AG04450 (cell line): ENCODE measurements at places on chromosomes 3 and 15.

GRCh38 chr3:45491344-45491743 lies 103.0 kb downstream of the LARS2 start:
- no peak for DNase-seq

DNA sequence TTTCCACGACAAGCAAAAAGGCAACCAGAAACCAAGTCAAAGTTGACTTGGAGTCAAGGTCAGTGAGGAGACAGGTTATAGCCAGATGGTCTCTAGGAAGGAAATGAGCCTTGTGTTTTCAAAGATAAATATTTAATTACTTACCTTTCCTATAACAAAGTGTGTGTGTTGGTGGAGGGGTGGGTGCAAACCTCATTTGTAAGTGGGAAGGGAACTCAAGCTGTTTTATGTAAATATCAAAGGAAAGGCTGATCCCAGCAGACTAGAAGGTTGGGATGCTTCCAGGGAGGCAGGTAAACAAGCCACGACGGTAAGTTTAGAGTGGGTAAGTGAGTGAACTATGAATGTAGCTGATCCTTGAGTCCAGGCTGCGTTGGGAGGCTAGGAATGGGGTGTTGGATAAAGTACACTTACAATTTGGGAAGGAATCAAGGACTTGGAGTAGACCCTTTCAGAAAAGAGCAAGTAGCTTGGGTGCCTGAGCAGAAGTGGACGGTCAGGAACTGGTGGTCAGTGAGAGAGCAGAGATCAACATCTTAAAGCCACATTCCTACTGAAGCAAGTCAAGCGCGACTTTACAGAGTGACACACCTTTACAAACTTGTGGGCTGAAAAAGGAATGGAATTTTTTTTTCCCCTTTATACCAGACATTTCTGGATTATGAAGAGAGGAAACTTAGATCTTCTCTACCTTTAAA lies 82.0 kb upstream of the TBL1XR1 start:
- no peak for DNase-seq

- peak; percentile 61 for DNase-seq
These were observed 24.8 kb downstream of the SHF start for GRCh38 chr15:45162771-45163507.

- no peak for DNase-seq
These were observed 24.4 kb downstream of the SLC2A2 start for GRCh38 chr3:171001957-171002694.

DNA sequence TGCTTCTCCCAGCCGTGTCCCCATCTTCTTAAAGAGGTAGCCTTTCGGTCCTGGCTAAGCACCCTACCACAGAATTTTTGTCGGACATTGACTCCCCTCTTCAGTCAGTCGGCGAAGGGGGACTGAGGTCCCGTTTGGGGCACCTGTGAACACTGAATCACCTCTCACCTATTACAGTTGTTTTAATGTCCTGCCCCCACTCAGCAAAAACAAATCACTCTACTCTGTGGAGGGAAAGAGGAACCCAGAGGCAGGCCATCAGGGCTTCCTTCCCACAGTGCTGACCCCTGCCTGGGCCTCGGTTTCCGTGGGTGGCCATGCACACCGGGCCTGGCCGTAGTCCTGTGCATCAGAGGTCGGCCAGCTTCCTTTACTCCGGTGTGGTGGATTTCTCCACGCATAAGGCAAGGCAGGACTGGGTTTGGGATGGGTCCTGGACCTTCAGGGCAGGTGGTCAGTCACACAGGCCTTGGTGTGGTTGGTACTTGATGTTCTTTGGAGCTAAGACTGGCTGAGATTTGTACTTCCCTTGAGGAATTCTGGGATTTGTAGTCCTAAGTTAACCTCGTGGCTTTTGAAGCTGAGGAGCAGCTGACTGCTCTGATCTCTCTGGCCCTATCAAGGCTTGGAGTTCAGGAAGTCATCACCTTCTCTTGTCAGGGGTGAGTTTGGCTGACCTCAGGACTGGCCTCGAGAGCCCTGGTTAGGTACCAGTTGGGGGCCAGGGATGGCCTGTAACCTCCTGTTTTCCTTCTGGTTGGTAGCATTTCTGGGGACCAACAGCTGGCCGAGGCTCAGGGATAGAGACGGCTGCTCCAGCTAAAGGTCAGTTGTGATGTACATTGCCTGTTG lies 627 bp upstream of the FAM131A start:
- no peak for DNase-seq

GRCh38 chr15:76158226-76158625 lies 98.4 kb downstream of the TMEM266 start:
- DNase-seq, result no peak

GRCh38 chr3:123818324-123818920 lies 65.7 kb downstream of the MYLK start:
- DNase-seq, result no peak

DNA sequence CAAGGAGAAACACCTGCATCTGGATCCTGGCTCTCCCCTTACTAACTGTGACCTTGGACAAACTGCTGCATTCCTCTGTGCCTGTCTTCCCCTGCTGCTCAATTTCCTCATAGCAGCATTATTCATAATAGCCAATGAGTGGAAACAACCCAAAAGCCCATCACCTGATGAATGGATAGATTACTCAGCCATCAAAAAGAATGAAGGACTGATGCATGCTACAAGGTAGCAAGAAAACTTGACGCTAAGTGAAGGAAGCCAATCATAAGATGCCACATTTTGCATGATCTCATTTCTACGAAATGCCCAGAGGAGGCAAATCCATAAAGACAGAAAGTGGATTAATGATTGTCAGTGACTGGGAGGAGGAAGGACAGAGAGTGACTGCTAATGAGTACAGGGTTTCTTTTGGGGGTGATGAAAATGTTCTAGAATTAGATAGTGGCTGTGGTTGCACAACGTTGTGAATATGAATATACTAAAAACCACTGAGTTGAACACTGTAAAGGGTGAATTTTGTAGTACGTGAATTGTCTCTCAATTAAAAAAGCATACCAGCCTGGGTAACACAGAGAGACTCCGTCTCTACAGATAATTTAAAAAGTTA lies 11.2 kb downstream of the IGDCC4 start:
- DNase-seq, result no peak

DNA sequence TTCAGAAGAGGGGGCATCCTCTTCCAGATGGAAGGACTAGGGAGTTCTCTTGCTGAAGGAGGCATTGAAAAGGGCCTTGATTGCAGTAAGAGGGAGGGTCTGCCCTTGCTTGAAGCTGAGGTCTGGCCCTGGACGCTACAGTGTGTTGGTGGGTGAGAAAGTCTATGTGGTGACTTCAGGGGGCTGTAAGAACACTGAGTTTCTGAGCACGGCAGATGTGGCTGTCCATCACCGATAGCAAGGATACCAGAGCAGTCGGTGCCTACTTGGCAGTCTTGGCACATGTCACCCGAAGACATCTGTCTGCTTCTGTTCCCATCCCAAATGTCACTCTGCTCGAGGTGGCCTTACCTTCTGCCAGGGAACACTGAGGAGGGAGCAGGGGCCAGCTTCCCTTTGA lies 631.1 kb upstream of the CFAP20DC start:
- DNase-seq, result no peak

- DNase-seq, result no peak
These were observed 92.9 kb downstream of the UBE3A start for GRCh38 chr15:25345943-25346342.

DNA sequence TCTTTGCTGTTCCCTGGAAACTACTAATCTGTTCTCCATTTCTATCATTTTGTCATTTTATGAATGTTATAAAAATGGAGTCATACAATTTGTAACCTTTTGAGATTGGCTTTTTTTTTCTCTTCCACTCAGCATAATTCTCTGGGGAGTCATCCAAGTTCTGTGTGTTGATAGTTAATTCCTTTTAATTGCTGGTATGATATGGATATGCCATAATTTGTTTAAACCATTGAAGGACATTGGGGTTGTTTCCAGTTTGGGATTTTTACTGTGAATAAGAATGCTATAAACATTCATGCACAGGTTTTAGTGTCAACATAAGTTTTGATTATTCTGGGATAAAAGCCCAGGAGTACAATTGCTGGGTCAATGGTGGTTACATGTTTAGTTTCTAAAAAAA lies 279.4 kb downstream of the WNT5A start:
- no peak for DNase-seq

- no peak for DNase-seq
These were observed 18.7 kb downstream of the RTP3 start for GRCh38 chr3:46516521-46516920.

- no peak for DNase-seq
These were observed 48.0 kb upstream of the SCAANT1 start for GRCh38 chr3:63960048-63960711.

- DNase-seq, result no peak
These were observed 19.8 kb downstream of the MEGF11 start for GRCh38 chr15:66233487-66234415.

DNA sequence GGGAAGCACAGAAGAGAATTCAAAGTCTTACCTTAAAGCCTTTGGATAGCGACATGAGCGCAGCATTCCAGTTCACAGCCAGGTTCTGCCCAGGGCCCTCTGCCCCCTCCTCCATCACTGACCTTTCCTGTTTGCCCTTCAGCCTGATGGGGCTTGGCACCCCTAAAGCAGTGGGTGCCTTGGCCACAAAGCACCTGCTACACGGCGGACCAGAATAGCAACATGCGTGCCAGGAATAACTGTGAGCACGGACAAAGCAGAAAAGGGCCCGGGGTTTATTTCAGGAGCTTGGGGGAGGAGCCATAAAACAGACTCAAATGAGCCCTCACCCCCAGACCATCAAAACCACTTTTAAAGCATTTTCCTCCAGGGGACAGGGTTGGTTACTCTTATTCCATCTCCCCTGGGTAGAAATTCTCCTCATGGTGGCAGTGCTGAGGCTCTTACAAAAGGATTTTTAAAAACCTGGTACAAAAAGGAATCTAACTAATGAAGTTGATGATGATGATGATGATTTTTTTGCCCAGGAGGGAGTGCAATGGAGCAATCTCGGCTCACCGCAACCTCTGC lies 135.4 kb downstream of the KLF13 start:
- no peak for DNase-seq

DNA sequence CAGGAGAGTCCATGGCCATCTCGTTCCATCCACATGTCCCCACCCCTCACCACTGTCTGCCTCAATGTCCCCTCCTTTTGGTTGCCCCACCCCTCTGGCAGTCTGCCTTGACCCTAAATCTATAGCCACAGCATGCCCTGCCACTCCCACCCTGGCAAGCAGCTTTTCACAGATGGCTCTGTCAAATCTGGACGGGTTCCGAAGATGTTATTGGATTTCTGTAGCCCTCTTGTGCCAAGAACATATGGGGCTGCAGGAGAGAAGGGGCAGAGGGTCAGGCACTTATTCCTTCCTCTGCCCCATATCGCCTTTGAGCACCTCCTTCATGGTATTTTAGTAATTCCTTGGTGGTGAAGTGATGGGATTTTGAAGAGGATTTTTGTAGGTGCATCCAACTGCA lies 57.1 kb downstream of the EPHB1 start:
- DNase-seq, result no peak

DNA sequence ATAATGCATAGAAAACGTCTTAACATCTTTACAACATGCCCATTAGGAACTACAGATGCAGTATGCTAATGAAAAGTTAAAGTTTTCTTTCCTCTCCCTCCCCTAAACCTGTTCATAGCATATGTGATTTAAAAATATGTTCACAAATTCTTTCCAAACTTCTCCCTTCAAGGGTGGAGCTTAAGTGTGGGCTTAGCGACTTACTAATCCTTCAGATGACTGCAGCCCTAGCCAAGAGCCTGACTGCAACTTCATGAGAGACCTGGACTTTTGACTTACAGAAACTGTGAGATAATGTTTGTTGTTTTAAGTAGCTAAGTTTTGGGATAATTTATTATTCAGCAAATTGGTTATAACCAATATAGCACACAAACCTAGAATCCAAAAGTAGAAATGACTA lies 22.0 kb upstream of the ANXA2 start:
- no peak for DNase-seq

GRCh38 chr3:86954226-86954625 lies 36.7 kb downstream of the VGLL3 start:
- no peak for DNase-seq

GRCh38 chr3:58979840-58980239 lies 70.0 kb downstream of the CFAP20DC start:
- DNase-seq, result no peak

DNA sequence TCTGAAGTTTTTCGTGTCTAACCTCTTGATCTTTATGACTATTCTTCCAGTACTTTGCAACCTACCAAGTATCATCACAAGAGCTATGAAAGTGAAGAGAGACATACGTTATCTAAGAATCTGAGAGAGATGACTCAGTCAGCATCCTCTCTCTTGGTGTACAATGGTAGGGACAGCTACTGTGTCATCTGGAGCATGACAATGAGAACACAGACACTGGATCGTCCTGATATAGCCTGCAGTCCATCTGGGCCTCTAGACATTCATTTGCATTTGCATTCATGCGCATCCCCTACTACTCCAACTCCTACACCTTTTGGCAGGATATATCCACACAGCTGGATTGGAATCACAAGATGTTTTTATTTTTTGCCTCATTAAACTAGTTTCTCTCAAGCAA lies 115.2 kb downstream of the PEX5L start:
- DNase-seq, result no peak

DNA sequence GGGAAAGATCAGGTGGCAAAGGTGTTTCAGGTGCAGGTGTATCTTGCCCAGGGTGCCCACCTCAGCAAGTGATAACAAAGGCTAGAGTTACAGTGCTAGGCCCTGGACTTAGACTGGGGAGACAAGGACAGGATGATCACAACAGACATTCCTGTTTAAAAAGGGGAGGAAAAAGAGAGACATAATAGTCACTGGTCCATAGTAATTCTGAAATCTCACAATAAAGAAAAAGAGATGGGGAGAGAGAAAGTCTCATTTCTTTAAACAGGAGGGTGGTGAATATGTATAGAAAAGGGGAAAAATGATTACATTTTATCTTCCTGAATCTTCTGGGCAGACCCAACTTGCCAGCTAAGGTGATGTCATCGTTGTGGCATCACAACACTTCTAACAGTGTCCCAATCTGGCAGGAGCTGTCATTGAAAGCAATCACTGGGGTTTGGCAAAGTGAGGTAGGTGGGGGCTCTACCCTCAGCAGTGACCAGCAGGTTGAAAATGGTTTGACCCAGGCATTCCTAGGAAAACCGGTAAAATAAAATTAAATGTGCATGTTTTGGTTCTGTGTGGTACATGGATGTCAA lies 99.5 kb downstream of the ZNF621 start:
- no peak for DNase-seq

GRCh38 chr3:59774634-59775033 lies 724.8 kb upstream of the CFAP20DC start:
- DNase-seq, result peak; percentile 57

DNA sequence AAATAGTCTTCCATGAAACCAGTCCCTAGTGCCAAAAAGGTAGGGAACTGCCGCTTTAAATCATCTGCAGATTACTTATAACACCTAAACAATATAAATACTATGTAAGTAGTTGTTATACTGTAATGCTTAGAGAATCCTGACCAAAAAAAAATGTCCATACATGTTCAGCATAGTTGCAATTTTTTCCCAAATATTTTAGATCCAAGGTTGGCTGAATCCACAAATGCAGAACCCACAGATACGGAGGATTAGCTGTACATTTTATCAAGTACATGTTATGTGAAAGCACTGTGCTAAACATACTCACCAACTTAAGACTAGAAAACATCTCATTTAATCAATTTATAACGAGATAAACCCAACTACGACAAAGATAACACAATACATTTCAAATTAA lies 9.3 kb downstream of the MSL2 start:
- DNase-seq, result no peak

- no peak for DNase-seq
These were observed 2.2 kb downstream of the IGF1R start for GRCh38 chr15:98650417-98651035.
